ENCODE measurements at places on chromosomes 4 and X.
A peak's percentile ranks its signal among the peaks of the same experiment; 100 is the strongest.

DNA sequence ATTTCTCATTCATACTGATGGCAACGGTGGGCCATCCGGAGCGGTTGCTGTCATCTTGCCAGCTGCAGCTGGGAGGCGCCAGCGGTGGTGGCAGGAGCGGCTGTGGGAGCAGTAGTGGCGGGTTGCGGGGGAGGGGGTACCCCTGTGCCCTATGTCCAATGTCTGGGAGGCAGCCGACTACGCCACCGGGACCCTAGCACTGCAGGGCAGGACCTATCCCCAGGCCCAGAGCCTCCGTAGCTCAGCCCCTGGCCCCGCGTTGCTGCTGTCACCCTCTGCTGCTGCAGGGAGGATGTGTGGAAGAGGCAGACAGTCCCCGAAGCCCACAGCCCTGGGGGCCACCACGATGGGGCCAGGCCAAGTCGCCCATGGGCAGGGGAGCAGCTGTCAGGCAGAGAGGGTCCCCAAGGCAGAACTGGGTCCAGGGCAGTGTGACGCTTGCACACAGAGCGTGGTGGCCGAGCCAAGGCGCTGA, 10.0 kb upstream of the SPP1 start:
- no peak for DNase-seq

DNA sequence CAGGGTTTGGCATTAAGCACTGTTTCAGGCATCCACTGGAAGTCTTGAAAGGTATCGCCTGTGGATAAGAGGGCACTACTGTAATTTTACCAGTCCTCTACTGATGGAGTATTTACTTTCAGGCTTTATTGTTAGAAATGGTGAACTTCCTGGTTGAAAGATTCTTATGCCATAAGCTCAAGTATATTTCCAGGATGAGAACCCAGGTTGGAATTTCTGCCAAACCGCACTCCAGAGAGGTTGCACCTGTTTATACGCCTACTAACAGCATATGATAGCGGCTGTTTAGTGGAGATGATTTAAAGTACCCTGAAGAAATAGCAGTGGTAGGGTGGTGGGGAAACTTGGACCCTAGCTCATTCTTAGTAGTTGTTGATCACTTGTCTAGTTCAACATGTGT, 9.9 kb downstream of the FNIP2 start:
- DNase-seq: no peak

DNA sequence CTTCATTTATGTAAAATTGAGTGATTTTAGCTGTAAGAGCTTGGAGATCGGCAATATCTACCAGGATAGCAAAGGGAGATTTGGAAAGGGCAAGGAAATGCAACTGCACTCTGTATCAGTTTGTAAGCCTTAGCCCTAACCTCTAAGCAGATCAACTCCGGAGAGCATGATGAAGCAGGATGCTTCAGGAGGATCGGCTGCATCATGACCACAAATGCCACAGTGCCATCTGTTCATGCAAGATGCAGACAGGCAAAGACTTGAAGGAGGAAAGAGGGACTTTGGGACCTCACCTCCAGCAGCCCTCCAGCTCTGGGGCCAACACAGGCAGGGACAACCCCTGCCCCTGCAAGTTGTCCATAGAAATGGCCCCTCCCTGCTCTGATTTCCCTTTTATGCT, 377.6 kb upstream of the GATB start:
- peak; percentile 26 for DNase-seq

DNA sequence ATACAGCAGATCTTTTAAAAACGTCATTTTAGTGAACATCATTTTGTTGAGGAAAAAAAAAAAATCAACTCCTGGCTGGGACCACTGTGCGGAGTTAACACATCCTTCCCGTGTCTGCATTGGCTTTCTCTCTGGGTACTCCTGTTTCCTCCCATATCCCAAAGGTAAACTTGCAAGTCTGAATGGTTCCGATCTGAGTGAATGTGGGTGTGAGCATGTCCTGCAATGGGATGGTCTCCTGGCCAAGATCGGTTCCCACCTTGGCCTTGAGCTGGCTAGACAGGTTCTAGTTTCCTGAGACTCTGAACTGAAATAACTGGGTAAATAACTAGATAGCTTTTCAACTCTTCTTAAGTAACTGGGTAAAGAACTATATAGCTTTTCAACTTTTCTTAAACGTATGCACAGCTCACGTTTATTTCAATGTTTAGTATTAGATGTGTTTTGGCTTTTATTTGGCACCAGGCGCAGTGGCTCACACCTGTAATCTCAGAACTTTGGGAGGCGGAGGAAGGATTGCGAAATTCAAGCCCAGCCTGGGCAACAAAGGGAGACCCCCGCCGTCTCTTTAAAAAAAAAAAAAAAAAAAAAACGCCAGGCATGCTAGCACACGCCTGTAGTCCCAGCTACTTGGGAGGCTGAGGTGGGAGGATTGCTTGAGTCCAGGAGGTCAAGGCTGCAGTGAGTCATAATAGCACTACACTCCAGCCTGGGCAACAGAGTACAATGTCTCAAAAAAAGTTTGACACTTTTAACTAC, 14.0 kb downstream of the RBMX start:
- no peak for DNase-seq

- DNase-seq: no peak
Observed at GRCh38 chr4:55183926-55184599, 58.7 kb upstream of the KDR start.

DNA sequence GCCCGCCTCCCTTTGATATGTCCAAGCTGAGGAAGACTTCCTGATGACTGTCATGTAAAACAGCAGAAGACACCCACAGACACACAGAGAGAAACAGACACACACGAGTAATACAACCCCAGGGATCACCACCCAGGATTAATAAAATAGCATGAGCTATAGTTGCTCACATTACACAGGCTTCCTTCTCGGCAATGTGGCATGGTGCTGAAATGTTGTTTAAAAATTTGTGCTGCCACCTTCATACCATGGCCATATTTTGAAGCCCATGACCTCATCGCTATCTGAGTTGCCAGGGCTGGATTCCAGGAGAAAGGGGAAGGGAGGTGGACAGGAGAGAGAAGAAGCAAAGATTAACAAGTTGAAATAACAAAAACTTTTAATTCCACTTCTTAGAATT, 111.7 kb downstream of the SYNPO2 start:
- DNase-seq: no peak

DNA sequence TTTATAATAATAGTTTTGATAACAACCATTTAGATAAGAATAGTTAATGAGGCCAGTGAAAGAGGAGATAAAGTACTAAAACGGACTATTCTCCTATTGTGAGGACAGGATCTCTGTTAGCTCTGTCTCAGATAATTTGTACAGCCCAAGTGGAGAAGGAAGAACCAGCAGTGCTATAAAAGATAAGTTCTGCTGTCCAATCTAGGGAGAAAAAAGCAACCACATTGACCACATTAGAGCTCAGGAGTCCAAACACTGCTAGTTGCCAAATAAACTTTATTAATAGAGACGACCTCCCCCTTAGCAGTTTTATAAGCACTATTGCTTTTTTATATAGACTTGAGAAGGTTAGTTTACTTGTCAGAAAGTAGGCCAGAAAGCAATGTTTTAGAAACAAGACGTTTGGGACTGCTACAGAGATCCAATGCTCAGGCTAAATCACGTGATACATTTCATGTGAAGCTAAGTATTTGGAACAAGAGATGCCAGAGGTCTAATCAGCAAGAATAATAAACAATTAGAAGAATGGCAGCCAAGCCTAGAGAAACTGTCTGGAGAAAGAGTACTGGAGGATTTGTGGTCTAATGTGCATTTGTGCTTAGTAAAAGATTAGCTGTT, 15.9 kb downstream of the IL15 start:
- no peak for DNase-seq

DNA sequence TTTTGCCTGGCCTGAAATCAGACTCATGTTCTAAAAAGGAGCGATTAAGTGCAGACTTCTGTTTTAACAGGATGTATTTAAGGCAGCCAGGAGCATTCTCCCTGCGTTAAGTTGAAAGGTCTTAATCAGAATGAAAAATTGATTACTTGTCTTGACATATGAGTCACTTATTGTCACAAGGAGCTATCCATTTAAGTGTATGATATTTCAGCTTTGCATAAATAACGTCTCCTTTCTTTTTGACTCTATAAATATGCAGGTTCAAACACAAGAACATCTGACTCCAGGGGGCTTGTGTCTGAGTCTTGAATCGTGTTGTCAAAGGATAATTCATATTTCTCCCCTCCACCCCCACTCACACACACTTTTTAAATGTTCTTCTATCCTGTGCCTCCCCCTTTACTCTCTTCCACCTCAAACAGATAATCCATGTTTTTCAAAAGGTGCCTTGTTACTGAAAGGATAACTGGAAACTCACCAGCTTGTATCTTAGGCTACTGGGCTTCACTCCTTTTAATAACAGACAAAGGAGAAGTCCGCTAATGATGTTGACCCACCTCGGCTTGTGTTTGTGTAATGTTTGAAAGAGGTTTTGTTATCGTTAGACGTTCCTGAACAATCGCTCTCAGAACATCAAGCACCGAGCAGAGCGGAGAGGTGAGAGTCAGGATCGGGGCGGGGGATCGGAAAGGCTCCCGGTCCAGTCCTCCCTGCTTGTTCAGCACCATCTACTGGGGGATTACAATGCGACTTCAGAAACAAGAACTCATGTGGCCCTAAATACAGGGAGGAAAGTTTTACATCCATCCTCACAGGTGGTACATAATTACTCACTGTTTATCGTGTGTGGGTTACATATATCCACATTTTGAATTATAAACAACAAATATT, 107.5 kb upstream of the RPL34 start:
- DNase-seq: peak; percentile 9

- DNase-seq: no peak
Observed at GRCh38 chr4:10091531-10092181, 24.9 kb downstream of the WDR1 start.

DNA sequence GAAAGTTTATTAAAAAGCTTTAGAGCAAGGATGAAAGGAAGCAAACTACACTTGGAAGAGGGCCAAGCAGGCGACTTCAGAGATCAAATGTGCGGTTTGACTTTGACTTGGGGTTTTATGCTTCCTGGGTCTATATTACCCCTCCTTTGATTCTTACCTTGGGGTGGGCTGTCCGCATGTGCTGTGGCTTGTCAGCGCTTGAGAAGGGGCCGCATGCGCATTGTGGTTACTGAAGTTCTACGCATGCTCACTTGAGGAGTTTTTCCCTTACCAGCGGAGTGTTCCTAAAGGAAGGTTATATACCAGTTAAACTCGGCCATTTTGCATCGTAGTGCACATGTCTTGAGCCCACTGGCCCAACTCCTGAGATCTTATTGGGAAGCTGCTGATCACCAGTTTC, 9.9 kb downstream of the ZNF157 start:
- peak; percentile 84 for DNase-seq

DNA sequence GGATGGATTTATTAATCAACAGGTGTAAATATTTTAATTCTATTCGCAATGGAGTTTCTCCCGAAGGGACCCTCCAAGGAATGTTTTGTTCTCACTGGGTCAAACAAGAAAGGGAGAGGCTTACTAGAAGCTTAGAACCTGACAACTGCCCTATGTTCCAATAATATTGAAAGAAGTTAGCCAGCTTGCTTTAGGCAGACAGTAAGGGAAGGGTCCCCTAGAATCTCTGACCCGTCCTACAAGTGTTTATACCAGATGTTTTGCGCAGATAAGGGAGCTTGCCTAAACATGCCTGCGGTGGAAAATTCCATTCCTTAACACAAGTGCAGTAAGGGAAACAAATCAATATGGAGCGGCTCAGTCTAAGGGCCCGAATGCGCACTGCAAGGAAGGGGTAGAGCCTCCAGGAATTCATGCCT, 17.7 kb downstream of the IL21 start:
- DNase-seq: no peak

GRCh38 chr4:144739511-144740033, 93.6 kb downstream of the HHIP start:
- no peak for DNase-seq

- DNase-seq: no peak
Observed at GRCh38 chr4:21656832-21657231, 291.7 kb downstream of the KCNIP4 start.

- no peak for DNase-seq
Observed at GRCh38 chrX:13764765-13765164, 30.2 kb downstream of the OFD1 start.

DNA sequence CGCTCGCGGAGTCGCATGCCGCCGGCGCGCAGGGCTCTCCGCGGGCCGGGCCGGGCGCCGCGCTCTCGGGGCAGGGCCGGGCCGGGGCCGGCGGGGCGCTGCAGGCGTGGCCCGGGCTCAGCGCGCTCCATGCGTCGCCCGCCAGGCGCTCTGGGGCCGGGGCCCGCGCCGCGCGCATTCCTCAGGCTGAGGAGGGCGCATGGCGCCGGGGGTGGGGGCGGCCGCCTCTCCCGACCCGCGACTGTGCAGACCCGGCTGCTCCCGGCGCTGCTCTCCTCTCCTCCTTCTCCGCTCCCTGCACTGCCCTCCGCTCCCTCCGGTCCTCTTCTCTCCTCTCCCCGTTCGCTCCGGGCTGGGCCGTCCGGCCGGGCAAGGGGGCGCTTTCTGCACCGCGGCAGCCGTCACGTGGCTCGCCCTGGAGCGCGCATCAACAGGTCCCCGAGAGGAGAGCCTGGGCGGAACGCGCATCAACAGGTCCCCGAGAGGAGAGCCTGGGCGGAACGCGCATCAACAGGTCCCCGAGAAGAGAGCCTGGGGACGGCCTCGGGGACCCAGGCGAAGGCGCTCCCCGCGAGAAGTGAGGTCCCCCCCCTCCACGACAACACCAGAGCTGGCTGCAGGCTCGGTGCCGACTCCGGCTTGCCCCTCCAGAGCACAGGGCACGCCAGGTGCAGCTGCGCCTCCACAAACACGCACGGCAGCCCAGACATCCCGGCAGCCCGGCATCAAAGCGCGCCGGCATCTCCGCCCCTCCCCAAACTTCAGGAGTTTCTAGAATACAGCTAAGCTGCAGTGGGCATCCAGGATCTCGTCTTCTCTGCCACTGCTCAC, 12.9 kb downstream of the PPP2R3B start:
- no peak for DNase-seq

DNA sequence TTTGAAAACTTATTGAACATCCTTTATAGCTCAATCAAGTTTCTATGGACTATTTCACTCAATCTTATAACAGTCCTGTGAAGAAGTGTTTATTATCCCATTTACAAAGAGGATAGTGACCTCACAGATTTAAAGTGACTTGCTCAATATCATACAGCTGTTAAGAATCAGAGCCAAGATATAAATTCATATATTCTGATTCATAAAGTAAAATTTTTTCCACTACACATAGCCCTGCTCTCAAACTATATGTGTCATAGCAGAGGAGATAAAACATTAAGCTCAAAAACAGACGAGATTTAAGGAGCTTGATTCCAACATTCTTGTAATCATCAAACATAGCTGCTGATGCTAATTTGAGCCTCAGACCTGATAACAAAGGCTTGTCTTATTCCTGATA, 226.8 kb downstream of the CAMK2D start:
- DNase-seq: no peak

- DNase-seq: no peak
Observed at GRCh38 chr4:63169836-63170235, 1239.4 kb downstream of the TECRL start.

DNA sequence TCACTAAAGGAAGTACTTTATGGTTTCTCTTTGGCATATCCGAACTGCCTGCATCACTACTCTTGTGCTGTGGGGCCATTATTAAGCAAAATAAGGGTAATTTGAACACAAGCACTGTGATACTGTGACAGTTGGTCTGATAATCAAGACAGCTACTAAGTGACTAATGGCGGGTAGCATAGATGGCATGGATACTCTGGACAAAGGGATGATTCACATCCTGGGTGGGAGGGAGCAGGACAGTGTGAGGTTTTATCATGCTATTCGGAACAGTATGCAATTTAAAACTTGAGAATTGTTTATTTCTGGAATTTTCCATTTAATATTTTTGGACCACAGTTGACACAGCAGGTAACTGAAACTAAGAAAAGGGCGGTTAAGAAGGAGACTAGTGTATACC, 52.6 kb upstream of the CITED1 start:
- DNase-seq: no peak

- no peak for DNase-seq
Observed at GRCh38 chrX:40172401-40173142, 74.8 kb upstream of the BCOR start.

- no peak for DNase-seq
Observed at GRCh38 chr4:152684007-152684406, 4.2 kb upstream of the TMEM154 start.

All from CD4-positive, alpha-beta T cell treated with Interleukin-4 for 4 hours (primary cell).